ENCODE measurements at places on chromosomes 5 and 9.

- no peak for DNase-seq
These were observed 73.1 kb downstream of the TRPM3 start for GRCh38 chr9:71048280-71048679.

- DNase-seq: no peak
These were observed 272.7 kb upstream of the TRPC7 start for GRCh38 chr5:136638084-136638483.

DNA sequence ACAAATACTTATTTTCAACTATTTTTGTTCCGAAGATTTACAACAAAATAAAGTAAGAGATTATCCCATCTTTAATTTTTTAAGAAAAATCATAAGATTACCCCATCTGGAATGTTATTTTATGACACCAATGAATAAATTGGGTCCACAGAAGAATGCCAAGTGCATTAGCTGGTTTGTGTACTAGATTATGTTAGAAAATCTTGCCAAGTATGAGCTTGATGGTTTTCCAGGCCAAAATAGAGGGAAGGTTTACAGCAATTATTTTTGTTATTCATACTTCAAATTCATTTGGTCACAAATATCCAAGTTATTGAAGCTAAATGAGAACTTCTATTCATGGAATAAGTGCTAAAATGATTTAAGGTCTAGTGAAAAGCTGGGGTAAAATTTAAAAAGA is 109.4 kb upstream of the DMRTA1 start:
- no peak for DNase-seq

DNA sequence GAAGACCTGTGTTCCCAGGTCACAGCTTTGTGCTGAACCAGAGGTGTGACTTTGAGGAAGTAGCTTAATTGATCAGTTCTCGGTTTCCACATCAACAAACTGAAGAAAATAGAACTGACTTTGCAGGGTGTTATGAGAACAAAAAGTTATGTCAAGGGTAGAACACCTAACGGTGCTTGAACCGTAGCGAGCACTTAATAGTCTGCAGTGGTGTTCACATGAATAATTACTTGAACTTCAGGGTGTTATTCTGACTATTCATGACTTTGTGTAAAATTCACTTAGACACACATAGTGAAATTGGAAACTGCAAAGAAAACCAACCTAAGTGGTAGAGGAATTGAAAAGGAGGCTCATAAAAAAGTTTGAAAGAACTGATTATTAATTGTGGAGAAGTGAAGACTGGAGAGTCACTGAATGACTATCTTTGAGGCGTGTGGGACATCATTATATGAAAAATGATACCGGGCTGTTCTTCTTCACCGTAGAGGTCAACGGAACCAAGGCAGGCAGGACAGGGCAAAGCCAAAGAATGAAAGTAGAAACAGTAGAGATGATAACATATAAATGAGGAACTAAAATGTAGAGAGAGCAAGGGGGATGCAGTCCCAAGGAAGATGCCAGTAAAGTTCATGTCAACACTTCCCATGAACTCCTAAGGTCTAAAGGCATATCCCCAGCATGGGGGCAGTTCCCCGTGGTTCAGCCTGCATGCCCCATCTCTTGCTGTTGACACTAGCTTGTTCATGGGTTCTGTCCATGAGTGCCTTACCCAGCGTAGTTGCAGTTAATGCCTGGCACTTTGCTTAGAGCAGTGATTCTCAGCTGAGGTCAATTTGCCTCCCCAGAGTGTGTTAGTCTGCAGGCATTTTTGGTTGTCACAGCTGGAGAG is 118.7 kb downstream of the ZNF462 start:
- DNase-seq: no peak

DNA sequence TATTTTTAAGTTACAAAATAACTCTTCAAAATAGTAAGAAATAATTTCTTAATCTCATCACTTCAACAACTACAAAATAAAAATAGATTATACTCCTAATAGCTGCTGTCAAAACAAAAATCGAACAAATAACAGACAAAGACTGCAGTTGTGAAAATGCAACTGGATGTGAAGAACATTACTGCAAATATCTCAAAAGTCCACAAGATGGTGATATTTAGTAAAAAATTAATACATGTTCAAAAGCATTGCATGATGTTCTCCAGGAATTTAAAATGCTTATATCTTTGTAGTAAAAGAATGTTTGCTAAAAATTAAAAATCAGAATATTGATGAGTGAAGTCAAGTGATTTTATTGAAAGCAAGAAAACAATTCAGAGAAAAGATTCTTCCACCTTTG is 66.2 kb downstream of the MPDZ start:
- no peak for DNase-seq

GRCh38 chr5:33720176-33720575 is 171.6 kb downstream of the ADAMTS12 start:
- no peak for DNase-seq

DNA sequence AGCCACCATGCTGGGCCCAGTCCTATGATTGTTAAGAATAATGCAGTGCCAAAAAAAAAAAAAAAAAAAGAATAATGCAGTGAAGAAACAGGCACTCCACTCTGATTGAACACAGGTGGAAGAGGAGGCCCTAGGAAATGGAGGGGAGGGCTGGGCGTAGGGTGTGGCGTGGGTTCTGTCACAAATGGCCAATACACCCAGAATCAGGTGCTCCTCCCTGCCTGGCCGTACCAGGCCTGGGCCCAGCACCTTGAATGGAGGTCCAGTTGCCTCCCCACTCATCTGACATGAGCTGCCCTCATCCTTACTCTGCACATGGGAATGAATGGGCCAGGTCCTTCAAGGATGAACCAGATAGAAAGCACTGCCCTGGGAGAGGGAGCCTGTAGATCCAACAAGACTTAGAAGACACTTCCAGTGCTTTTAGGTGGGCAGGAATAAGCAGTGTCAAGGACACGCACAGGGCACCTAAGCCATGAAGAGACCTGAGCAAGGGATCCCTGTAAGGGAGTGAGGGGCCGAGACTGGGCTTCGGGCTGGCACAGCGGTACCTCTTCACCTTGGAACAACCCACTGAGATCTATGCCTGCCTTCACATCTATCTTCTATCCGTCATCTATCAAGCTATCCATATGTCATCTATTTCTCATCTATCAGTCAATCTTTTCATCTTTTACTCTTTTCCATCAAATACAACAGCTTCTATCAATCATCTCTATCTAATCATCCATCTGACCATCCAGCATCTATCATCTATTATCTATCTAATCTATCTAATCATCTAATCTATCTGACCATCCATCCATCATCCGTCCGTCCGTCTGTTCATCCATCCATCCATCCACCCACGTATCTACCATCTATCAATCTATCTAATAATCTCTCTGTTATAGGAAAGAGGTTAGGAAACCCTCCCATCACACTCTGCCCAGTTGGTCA is 15.9 kb downstream of the NINJ1 start:
- no peak for DNase-seq

DNA sequence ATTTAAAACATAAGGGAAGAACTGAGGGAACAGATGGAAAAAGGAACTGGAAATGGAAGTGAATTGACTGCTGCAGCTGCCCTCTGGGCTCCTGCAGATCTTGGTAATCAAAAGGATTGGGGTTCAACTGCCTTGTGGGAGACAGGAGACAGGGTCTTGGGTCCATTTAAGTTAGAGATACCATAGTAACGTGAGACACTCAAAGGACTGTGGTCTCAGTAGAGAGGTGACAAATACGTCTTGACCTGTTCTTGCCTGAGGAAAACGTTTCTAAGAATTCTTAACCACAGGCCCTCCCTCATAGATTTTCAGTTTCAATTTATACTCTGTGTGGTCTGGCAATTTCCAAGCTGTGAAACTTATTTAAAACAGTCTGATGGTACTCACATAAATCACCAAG is 100.8 kb upstream of the DHFR start:
- no peak for DNase-seq

- DNase-seq: no peak
These were observed 1026.7 kb upstream of the DMAC1 start for GRCh38 chr9:8826281-8826680.

DNA sequence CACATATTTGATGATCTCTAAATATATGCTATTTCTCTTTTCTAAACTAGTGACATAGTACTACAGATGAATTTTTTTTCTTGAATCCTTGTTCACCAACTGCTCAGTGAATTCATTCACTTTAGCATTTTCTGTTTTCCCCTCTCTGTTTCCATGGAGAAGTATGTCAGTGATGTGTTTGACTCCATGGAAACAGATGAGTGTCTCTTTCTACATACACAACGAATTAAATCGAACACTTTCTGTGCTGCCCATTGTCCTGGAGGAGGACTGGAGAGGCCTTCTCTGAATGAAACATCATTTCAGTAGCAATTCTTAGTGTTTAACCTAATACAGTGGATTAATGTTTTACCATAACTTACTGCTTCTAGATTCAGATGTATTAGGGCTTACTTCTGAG is 9.5 kb downstream of the INVS start:
- DNase-seq: no peak

GRCh38 chr9:5443850-5444249 is 6.1 kb upstream of the PLGRKT start:
- DNase-seq: no peak

DNA sequence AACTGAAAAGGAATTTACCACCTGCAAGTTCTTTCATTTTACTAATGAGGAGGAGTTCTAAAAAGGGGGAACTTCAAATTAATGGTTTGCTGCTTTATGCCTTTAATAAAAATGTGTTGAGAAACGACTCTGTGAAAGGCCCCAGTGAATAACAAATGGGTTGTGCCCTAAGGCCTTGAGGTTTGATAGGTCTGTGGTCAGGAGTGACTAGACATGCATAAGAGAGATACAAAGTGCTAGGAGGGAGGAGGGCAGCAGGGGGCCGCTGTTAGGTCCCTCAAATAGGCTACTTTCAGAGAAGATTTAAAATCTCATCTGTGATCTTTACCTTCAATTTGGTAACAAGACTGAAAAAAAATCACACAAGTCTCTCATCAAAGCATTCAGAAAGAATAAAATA is 58.3 kb downstream of the FAM81B start:
- no peak for DNase-seq

DNA sequence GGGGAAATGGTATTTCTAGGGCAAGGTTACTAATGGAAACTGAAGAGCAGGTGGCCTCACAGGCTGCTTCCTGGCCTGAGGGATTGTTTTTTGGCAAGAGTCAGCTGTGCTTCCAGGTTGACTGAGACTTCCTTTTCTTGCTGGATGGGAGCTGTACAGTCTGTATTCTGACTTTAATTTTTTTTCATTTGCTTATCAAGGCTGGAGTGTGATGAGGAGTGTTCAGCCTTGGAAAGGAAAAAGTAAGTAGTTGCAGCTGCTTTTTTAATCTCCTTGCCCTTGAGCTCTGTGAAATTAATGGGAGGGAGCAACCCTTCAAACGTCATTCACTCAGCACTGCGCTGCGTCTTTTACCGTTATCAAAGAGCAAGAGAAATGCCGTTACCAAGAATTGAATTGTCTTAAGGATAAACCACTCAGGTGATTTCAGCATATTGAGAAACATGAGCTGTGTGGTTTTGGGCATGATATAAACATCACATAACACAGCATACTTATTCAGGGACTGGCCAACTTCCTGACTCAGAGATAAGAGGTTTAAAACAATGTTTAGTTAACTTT is 47.6 kb downstream of the AQP7 start:
- DNase-seq: peak; percentile 20

- no peak for DNase-seq
These were observed 116.2 kb downstream of the MAN2A1 start for GRCh38 chr5:109805883-109806282.

DNA sequence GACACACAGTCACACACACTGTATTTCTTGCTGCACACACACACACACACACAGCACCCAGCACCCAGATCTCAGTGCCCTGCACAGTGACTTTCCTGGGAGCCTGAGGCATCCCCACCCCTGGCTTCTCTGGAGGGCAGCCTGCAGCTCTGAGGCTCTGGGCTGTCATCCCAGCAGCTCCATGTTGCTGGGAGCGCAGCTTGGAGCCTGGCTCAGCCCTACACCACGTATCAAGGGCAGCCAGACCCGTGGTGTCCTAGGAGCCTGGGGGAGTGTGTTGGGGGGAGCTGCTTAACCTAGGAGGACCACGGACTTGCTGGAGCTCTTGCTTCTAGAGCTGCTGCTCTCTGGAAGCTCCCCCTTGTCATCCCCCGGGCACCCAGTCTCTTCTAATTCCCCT is 5.2 kb downstream of the IER5L start:
- peak; percentile 8 for DNase-seq

DNA sequence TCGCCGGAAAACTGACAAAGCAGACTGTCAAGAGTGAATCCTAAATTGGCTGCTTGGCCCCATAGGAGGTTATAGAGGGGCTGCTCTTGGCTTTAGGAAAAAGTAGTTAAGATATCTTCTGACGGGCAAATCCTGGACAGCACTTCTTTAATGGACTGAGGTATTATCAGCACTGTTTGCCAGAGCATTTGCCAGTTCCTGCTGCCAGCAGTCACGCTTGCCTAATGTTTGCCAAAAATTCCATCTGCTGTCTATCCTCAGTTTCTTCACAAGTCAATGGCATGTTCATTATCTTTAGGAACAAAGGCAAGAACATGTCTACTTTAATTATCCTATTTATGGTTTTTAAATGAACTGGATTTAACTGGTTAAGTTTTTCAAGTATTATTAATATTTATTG is 25.8 kb upstream of the SREK1 start:
- DNase-seq: no peak

DNA sequence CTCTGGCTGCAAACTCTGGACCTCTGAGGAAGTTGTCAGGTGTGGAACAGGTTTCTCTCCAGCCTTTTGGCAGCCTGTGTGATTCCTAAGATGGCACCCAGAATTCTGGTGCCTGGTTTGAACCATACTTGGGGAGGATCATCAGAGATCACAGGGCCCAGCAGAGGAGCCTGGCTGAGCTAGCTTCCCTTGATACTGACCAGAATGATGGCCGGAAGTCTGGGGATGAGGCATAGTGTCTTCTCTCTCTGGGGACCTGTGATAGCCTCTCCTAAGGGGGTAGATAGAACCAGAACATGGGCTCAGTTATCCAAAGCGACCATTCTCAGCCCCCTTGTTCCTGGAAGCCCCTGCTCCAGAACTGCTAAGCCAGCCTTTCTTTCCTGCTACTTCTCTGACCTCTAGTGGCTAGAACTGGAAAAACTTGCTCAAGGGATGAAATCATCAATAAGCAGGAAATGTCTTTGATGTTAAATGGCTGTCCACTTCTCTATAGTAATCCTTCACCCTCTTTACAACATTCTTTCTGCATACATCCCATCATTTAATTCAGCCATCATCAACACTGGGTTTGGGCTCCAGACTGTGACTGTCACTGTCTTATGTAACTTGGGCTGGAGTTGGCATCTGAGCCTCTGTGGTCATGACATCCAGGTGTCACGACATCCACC is 55.1 kb downstream of the C9orf152 start:
- peak; percentile 69 for DNase-seq

DNA sequence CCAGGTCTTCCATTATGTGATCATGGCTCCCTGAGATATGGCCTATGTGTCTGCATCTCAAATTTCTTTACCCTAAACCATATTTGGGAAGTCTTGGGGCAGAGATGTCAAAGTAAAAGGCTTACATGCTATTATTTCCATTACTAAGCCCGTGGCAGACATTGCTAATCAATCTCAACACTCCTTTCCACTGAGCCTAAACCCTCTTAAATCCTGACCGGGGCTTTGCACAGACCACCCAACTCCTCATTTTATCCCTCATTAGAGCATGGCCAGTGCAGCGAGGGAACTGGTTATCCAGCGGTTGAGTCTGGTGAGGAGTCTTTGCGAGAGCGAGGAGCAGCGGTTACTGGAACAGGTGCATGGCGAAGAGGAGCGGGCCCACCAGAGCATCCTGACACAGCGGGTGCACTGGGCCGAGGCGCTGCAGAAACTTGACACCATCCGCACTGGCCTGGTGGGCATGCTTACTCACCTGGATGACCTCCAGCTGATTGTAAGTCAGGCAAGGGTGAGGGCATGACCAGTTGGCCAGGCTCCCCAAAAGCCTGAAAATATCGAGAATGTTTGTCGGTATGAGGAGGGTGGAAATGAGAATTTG is 11.0 kb downstream of the BSPRY start:
- no peak for DNase-seq
